CD8-positive, alpha-beta memory T cell (primary cell): ENCODE measurements at places on chromosomes 7 and 10.

- H3K36me3 ChIP-seq, result no peaks in the 10 kb centered on the region
- no peak for DNase-seq
- no peaks in the 10 kb centered on the region for H3K27me3 ChIP-seq
- no peaks in the 10 kb centered on the region for H3K4me1 ChIP-seq
- no peak overlapping the region for H3K4me3 ChIP-seq
Measured at GRCh38 chr7:26646336-26647048, 217.9 kb downstream of the SKAP2 start.

DNA sequence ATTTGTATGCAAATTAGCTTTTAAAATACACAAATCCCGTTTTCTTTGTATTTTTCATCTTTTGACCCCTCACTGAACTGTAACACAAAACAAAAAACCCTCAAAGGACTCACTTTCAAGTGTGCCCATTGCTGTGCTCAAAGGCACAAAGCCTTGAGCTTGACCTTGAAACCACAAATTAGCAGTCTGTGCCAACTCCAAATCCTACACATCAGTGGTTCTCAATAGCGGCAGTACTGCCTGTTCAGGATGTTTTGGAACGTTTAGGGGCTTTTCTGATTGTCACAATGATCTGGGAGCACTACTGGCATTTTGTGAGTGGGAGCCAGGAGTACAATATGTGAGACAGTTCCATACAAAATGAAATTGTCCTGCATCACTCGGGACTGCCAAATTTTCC lies 55.5 kb downstream of the KDM7A start:
- DNase-seq, result no peak
- H3K4me3 ChIP-seq, result no peak overlapping the region
- H3K36me3 ChIP-seq, result peaks cover 6% of the 10 kb centered on the region
- no peaks in the 10 kb centered on the region for H3K27me3 ChIP-seq
- H3K27ac ChIP-seq, result no peak overlapping the region

DNA sequence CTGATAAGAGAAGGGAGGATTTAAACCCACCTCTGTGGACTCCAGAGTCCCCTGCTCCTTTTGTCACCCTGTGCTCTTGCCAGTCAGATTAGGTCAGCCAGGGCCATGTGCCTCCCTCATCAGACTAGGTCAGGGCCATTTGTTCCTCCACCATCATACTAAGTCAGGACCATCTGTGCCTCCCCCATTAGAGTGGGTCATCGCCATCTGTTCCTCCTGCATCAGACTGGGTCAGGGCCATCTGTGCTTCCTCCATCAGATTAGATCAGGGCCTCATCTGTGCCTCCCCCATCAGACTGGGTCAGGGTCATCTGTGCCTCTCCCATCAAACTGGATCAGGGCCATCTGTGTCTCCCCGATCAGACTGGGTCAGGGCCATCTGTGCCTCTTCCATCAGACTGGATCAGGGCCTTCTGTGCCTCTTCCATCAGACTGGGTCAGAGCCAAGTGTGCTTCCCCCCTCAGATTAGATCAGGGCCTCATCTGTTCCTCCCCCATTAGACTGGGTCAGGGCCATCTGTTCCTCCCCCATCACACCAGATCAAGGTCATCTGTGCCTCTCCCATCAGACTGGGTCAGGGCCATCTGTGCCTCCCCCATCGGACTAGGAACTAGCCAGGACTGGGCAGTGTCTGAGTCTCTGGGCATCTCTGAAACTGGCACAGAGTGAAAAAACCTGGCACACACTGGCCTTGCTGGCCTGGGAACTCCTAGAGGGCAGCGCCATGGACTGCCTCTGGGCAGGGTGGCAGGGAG lies 11.5 kb downstream of the MYL10 start:
- H3K36me3 ChIP-seq, result no peaks in the 10 kb centered on the region
- no peak overlapping the region for H3K4me3 ChIP-seq
- no peaks in the 10 kb centered on the region for H3K27me3 ChIP-seq
- DNase-seq, result no peak

GRCh38 chr7:113628948-113629847 lies 289.6 kb downstream of the PPP1R3A start:
- H3K27ac ChIP-seq, result no peak overlapping the region
- no peaks in the 10 kb centered on the region for H3K27me3 ChIP-seq
- no peaks in the 10 kb centered on the region for H3K4me1 ChIP-seq
- no peak for DNase-seq
- no peaks in the 10 kb centered on the region for H3K36me3 ChIP-seq
- H3K4me3 ChIP-seq, result no peak overlapping the region

DNA sequence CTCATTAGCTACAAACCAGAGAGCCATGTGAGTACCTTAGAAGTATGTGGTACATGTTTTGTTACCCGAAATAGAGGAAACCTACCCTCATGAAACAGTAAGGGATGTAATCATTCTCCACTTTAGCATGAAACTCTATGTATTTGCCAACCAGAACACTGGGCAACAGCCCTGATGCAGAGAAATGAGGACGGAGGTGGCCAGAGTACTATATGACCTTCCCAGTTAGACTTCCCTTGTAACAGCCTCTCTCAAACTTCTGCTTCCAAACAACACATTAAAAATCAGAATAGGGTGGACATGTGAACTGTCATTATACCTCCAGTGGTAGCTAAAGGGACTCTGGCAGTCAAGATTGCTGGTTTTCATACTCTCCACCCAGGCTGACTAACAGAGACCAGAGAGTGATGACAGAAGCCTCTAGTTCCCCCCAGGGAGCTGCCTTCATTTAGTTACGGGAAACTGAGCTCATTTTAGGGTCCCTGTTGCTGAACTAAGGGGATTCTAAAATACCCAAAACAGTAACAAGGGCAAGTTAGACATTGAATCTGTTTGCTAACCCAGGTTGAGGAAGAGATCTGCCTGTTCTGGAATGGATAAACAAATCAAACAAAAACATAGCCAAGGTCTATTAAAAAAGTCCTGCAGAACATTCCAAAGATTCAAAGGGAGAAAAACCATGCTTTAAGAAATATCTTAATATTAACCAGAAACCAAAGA lies 83.1 kb downstream of the VPS41 start:
- DNase-seq, result no peak
- H3K27me3 ChIP-seq, result no peaks in the 10 kb centered on the region
- no peaks in the 10 kb centered on the region for H3K36me3 ChIP-seq
- no peak overlapping the region for H3K4me3 ChIP-seq
- no peak overlapping the region for H3K27ac ChIP-seq
- H3K4me1 ChIP-seq, result no peaks in the 10 kb centered on the region

DNA sequence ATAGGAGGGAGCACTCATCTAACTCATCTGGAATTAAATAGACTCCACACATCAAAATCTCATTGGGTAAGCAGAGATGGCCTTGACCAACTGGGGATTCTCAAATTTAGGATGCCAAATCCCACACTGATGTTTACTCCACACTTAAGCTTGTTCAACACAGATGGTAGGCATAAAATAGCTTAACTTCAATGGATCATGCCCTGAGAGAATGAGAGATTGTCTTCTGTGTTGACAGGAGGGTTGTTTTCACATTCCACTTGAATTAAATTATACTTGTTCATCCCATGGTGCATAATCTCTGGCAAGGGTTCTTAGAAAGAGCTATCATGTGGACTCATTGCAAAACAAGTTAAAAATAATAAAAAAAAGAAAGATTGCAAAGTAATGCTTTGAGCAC lies 391.4 kb downstream of the PLXDC2 start:
- no peaks in the 10 kb centered on the region for H3K4me1 ChIP-seq
- no peaks in the 10 kb centered on the region for H3K27me3 ChIP-seq
- no peak overlapping the region for H3K4me3 ChIP-seq

DNA sequence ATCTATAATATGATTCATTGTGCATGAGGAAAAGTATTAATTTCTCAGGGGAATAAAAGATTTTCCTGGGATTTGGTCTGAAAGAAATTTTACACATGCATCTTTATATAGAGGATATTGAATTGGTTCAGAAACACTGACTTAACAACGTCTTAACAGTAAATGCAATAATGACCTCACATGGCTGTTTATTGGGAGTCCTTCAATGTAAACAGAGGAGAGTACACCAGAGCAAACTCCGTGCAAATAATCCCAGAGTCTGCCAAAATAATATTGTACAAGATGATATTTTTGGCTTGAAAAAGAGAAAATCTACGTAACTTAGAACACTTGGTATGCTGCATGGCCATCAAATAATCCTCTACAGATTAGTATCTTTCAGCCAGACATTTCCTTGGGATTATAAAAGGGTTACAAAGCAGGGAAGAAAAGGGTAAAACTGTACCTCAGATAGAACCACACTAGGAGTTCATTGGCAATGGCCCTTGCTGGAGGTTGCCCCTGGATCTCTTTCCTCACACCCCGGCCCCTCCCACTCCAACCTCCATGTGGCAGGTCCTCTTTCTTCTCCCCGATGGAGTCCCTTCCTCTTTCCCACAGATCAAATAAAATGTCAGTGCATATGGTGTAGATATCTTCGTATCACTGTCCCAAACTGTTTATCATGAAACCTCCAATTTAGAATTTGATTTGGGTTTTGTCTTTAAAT lies 196.4 kb downstream of the EVX1 start:
- no peak overlapping the region for H3K27ac ChIP-seq
- no peak for DNase-seq
- no peak overlapping the region for H3K4me3 ChIP-seq
- no peaks in the 10 kb centered on the region for H3K36me3 ChIP-seq

DNA sequence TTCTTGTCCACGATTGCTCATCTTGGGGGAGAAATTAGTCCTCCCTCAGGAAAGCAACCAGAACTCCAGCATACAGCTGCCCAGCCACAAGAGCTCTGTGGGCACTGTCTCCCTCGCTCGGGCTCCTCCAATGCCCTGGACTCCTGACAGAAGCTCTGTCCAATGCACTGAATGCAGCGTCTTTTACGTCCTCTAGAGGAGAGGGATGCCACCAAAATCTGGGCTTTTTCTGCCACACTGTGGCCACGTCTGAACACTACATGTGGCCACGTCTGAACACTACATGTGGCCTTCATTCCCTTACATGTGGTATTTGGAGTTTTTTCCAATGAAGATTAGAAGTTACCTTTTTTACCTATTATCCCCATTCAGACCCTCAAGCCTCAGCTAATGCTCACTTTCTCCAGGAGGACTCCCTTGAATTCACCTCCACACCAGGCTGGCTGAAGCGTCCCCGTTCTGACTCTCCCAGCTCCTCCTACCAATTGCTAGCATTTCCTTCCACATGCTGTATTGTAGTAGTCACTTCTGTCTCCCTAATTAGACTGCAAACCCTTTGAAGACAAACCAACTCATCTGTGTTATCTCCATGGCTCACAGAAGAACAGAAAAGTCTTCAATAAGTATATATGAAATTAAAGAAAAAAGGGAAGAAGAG lies 134.3 kb upstream of the PDE1C start:
- H3K36me3 ChIP-seq, result no peaks in the 10 kb centered on the region
- no peak overlapping the region for H3K4me3 ChIP-seq
- no peaks in the 10 kb centered on the region for H3K27me3 ChIP-seq
- DNase-seq, result no peak
- H3K27ac ChIP-seq, result no peak overlapping the region
